Left lung (tissue), 14 donors: ENCODE measurements at places on chromosomes 13 and 19.

DNA sequence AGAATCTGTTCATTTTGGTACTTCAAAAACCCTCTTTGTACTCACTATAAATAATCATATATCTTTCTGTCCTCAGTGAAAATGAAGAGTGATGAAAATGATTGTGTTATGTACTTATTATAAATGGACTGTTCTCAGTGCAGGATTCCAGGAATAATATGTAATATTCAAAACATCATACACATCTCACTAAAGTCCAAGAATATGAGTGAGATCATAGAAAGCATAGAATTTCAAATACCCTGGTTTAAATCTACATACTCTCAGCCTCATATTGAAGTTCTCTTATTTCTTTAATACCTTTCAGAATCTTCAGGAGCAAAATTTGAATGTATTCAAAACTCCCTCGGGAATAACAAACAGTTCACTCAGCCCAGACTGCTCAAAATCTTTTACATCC is 868.0 kb downstream of the SLITRK6 start:
- no peak for DNase-seq

DNA sequence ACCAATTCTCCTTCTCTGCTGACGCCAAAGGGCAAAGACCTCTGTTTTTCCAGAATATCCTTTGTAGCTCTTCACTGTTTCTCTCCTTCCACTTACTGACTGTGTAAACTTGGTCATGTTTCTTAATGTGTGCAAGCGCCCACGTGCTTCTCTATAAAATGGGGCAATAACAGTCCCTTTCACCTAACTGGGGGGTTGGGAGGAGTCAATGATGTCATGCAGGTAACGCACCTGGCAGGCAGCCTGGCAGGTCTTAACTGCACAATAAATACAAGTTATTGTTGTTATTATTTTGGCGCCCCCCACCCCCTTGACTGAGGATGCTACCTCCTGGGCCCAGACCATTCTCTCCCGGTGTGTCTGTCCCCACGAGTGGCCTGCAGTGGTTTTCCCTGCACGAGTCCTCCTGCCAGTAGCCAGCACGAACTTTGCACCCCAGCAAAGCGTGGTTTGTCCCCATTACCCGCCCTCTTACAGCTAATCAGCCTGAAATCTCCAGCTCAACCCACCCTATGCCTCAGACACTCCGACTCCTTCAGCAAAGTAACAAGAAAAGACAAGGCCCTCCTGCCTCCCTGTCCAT is 5.3 kb downstream of the SBSN start:
- DNase-seq: no peak

- DNase-seq: no peak
These were observed 223.1 kb upstream of the TSHZ3 start for GRCh38 chr19:31572102-31572975.

DNA sequence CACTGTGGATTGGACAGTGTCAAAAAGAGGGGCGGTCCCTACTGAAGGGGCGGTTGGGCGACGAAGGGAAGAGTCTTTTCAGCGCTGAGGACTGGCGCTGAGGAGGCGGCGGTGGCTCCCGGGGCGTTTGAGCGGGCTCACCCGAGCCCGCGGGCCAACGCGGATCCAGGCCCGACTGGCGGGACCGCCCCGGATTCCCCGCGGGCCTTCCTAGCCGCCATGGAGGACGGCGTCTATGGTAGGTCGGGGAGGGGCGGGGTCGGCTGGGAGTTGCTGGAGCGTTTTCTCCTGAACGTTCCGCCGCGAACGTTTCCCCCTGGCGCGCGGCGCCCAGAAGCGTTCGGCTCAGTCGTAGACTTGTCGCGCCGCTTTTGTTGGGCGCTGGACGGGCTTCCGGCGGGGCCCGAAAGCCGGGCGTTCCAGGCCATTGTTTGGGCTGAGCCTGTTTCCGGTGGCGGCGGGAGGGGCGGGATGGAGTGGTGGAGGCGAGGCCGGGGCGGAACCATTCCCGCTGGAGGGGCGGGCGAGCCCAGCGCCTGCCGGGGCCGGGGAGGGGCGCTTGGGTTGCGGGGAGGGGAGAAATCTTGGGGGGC is at the start of gene CYTH2:
Gene CYTH2, plus strand, starts transcription at position 81 of the 593 bp plus-strand sequence. Its CDS starts 139 bp downstream, at position 220.
- DNase-seq: peak; percentile 83

- no peak for DNase-seq
These were observed 221.3 kb downstream of the NHLRC3 start for GRCh38 chr13:39259371-39260140.
